ENCODE measurements at places on chromosomes 16 and 17.
A peak's percentile ranks its signal among the peaks of the same experiment; 100 is the strongest.

DNA sequence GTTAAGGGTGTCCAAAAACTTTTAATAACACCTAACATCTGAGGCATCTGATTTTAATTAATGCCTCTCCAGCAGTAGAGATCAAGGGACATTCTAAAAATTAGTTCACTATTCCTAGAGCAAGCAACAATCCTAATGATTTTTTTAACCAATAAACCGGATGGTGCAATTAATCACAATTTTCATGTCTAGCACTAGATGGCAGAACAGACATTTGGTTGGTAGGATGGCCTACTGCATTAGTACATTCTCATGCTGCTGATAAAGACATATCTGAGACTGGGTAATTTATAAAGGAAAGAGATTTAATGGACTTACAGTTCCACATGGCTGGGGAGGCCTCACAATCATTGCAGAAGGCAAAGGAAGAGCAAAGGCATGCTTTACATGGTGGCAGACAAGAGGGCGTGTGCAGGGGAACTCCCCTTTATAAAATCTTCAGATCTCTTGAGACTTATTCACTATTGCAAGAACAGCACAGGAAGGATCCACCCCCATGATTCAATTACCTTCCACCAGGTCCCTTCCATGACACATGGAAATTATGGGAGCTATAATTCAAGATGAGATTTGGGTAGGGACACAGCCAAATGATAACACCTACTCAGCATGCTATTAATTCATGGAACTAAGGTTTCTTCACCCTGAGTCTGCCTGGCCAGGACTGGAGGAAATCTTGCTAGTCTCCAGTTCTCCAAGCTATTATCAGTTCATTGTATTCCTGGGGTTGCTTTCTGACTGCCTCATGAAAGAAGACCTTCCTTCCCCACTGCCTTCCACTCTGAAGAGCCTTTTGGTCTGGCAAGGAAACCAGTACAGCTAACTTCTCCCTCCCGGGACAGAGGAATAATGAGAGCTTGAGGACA lies 24.8 kb downstream of the HS3ST3A1 start:
- DNase-seq = no peak

DNA sequence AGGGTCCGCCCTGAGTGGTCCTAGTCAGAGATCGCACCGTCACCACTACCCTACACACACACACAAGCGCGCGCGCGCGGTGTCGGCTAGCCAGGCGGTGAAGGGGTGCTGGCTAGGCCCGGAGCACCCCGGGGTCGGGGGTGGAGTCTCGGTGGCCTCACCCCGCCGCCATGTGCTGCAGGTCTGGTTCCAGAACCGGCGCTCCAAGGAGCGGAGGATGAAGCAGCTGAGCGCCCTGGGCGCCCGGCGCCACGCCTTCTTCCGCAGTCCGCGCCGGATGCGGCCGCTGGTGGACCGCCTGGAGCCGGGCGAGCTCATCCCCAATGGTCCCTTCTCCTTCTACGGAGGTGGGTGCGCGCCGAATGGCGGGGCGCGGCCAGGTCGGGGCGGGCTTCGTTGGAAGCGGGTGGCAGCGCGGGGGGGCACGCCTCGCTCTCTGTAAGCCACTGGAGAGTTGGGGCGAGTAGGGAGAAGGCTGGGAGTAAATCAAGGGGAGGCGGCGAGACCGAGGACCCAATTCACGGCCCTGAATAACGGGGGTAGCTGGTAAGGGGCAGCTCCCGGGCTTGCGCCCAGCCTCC lies 4.8 kb downstream of the LHX1 start:
- DNase-seq = no peak

DNA sequence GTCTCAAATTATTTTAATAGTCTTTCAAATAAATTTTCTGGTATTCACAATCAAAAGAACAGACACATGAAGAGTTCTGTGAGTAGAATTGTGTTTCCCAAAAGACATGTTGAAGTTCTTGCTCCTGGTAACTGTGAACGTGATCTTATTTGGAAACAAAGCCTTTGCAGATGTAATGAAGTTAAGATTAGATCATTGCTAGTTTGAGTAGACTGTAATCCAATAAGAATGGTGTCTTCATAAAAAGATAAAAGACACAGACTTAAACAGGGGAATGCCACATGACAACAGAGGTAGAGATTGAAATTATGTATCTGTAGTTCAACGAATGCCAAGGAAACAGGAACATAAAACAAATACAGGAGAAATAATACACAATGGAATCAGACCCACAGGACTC lies 357.4 kb upstream of the CA10 start:
- no peak for DNase-seq

DNA sequence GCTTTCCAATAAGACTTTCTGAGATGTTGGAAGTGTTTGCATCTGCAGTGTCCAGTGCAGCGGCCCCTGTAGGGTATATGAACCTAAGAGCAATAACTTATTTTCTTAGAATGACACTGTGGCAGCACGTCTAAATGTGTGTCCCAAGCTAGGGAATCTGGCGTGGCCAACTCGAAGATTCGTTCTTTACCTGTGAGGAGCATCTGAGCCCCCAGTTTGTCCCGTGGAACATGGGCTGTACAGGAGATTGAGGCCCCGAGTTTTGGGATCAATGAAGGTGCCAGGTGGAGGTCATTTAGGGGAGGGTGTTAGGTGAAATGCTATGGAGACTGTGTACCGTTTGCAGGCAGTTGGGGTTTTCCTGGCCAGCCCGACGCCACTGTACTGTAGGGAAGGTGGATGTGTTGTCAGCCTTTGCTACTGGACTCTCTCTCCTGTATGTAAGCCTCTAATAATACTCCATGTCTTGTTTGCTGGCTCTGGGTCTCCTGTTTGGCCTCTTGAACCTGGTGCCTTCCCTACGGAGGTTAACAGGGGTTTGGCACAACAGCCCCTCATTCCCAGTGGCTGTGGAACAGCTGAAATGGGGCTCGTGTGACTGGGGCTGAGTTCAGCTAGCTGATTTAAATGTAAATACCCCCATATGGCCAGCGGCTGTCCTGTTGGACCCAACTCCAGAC lies 45.5 kb upstream of the SDK2 start:
- no peak for DNase-seq

- DNase-seq = no peak
Measured at GRCh38 chr16:66376577-66377305, 10.2 kb downstream of the CDH5 start.

DNA sequence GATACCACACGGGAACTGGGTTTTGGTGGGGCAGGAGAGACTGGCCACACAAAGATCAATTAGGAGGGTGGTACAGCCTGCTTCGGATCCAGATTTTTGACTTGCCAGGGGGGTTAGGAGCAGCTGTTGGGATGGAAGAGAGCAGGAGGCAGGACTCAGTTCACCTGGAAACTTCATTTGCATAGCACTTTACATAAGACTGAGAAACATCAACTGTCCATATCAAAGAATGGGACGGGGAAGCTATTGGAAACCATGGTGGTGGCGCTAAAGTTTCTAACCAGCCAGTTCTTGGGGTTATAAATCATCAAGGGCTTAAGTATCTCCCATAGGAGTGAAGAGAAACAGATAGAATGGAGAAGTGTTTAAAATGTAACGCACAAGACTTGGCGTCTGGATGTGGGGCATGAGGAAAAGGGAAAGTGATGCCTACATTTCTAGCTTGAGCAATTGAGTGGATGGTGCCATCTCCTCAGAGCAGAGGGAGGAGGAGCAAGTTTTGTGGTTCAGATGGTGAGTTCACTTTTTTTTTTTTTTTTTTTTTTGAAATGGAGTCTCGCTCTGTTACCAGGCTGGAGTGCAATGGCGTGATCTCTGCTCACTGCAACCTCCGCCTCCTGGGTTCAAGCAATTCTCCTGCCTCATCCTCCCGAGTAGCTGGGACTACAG lies 6.4 kb upstream of the SRCAP start:
- DNase-seq = no peak

DNA sequence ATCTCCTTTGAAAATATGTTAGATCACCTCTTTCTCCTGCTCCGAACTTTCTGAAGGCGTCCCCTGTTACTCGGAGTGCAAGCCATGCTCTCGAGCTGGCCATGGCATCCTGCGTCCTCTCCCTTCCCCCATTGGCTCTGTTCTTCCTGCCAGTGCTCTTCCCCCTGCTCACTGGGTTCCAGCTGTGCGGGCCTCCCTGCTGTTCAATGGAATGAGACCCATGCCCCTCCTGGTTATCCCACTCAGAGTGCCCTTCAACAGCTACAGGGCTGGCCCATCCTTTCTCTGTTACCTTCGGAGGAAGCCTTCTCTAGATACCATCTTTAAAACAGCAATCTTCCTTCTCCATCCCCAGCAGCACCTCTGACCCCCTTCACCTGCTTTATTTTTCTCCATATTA lies 504.3 kb downstream of the MAF start:
- DNase-seq = no peak

DNA sequence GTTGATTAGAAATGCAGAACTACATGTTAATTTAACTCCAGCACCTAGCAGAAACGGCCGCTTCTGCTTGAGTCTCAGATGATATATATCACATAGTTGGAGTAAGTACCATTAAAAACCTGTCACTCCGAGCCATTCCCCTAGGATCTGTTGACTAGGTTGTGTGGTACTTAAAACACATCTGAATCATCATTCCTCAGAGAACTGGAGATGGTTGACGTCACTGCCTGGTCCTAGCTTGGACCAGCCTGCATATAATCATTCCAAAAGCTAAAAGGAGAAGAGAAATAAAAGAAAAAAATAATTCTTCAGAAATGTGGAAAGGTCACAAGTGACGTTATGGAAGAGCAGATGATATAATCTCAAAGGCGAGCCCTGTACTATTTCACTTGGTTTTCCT lies 31.3 kb upstream of the RASL10B start:
- DNase-seq = no peak

- DNase-seq = no peak
Measured at GRCh38 chr17:82608816-82609215, 39.4 kb downstream of the WDR45B start.

DNA sequence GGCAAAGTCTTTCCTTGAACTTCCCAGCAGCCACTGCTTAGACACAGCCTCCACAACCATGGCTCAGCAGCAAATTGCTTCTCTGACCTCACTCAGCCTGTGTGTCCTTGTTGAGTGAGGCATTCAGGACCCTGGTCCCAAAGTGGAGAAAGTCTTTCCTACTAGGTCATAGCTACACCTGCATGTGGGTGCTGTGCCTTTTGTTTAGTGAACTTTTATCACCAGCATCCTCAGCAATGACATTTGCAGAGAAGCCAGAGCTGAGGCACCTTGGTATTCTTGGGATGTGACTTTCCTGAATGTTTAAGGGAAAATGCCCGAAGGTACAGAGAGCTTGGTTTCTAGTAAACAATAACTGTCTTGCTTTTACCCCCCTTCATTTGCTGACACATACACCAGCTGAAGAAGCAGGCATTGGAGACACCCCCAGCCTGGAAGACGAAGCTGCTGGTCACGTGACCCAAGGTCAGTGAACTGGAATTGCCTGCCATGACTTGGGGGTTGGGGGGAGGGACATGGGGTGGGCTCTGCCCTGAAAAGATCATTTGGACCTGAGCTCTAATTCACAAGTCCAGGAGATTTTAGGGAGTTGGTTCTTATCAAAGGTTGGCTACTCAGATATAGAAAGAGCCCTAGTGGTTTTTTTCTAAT lies 20.9 kb upstream of the STH start:
- DNase-seq = peak; percentile 10

GRCh38 chr16:30009085-30009862 lies 1.6 kb downstream of the DOC2A start:
- DNase-seq = no peak

- DNase-seq = no peak
Measured at GRCh38 chr16:70472786-70473433, 18.5 kb downstream of the FCSK start.

DNA sequence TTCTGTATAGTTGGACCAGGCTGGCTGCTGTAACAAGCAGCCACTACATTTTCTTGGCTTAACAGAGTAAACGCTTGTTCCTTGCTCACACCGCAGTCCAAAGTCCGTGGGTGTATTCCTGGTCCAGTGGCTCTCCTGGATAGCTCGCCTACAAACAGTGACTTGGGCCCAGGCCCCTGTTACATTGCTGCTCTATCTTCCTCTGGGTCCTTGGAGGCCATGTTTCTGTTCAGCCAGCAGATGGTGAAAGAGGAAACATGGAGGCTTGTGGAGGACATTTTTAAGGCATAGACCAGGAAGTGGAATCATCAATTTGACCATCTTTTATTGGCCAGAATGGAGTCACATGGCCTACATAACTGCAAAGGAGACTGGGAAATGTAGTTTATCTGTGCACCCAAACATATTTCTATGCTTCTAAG lies 55.1 kb downstream of the ATP2C2 start:
- peak; percentile 30 for DNase-seq

DNA sequence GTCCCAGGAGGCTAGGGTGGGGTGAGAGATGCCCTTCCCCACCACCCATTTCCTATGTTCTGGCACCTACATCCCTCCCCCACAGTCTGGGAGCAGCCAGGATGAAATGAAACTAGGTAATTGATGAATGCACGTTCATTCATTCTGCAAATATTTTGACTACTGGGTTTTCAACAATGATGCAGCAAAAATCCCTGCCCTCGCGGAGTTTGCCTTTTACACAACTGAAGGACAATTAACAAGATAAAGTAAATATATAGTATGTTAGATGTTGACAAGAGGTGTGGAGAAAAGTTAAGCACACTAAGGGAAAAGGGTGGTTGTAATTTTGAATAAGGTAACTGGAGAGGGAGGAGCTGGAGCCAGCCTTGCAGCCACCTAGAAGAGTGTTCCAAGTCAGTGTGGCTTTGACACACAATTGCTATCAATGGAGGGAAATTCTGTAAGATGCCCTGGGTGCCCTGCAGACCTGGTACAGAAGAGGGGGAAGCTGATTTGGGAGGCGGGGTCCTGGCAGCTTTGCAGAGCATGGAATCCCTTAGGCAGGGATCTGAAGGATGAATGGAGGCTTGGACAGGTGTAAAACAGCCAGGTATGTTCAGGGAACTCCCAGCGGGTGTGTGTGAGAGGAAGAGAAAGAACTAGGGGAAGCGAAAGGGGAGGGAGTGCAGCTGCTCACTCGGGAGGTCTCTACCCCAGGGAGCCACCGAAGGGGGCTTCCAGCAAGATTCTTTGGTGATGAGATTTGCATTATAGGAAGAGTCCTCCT lies 2.5 kb downstream of the TMEM92 start:
- DNase-seq = peak; percentile 53

DNA sequence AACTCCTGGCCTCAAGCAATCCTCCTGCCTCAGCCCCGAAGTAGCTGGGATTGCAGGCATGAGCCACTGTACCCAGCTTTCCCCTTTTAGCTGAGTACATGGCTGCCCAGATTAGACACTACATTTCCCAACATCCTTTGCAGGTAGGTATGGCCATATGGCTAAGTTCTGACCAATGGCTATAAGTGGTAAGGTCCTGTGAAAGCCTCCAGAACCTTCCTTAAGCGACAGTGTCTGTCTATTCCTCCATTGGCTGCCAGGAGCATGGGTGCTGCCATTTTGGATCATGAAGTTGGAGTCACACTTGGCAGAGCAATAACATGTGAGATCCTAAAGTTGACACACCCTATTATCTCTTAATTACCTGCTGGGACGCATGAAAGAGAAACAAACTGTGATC lies 24.4 kb upstream of the CRHR1 start:
- DNase-seq = peak; percentile 18

GRCh38 chr16:29230671-29231096 lies 175.8 kb downstream of the NPIPB11 start:
- DNase-seq = no peak

DNA sequence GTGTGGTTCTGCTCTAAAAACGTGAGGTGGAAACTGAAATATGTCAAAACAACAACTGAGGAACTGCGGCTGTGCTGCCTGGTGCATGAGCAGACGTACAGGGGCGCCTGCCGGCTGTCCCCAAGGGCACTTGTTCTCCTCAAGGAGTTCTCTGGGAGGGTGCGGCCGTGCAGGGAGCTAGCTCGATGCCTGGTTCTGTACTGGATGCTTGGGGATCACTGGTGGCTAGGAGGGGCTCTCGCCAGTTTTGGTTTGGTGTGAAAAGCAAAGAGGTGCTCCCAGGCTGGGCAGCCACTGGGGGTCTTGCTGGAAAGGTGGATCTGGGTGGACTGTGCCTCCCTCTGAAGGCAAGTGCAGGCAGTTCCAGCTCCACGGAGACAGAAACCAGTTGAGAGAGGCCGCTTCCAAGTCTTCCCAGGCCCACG lies 41.9 kb upstream of the ATP2A3 start:
- no peak for DNase-seq
